ENCODE measurements at places on chromosomes 12 and 14.

DNA sequence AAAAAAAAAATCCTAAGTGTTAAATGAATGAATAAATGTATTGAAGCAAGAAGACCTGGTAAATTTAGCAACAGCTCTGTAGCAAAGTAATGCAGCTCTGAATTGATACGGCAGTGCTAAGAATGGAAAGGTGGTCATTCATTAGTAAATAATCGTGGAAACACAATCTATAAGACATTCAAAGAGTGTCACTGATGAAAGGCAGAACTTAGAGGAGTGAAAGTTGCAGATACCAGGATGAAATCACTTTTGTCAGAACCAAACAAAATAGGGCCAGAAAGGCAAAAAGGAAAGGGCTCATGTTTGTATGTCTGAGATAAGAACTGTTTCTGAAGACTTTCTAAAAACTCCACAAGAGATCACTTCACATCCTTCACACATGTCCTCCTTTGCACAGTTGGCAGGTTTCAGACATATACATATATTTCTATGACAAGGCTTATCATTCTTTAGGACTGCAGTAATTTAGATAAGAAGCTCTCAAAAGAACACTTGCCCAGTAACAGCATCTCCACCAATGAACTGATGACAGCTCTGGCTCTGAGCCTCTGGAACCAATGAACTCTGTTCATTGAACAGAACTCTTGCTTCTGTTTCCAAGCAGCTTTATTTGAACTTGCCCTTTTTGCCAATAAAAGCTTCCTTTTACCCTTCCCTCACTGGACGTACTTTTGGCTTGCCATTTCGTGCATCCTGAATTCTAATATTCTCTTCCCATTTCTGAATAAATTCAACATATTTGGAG is 4.2 kb upstream of the LRR1 start:
- no peak for DNase-seq

GRCh38 chr12:48109424-48109823 is 3.5 kb upstream of the SENP1 start:
- no peak for DNase-seq

GRCh38 chr14:32324601-32325000 is 4.5 kb upstream of the AKAP6 start:
- DNase-seq, result no peak

DNA sequence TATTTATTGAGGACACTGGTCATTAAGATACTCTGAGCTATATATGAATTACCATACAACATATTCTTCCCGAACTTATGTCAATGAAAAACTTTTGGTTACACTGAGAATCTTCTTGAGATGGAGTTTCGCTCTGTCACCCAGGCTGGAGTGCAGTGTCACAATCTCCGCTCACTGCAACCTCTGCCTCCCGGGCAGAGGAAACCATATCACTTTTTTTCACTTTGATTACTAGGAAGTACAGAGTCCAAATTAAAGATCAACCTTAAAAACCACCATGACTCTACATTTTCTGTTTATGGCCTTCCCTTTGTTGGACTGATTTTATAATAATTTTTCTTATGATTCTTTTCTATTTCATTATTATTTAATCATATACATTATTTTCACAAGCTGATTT is 336.5 kb downstream of the FSCB start:
- DNase-seq, result peak; percentile 37

- no peak for DNase-seq
These were observed 12.3 kb downstream of the TMEM30B start for GRCh38 chr14:61268812-61269211.

All from LoVo (cell line).